ENCODE measurements at places on chromosomes 4 and X.

GRCh38 chr4:1416051-1416947, 10.1 kb upstream of the NKX1-1 start:
- DNase-seq, result peak; percentile 58

DNA sequence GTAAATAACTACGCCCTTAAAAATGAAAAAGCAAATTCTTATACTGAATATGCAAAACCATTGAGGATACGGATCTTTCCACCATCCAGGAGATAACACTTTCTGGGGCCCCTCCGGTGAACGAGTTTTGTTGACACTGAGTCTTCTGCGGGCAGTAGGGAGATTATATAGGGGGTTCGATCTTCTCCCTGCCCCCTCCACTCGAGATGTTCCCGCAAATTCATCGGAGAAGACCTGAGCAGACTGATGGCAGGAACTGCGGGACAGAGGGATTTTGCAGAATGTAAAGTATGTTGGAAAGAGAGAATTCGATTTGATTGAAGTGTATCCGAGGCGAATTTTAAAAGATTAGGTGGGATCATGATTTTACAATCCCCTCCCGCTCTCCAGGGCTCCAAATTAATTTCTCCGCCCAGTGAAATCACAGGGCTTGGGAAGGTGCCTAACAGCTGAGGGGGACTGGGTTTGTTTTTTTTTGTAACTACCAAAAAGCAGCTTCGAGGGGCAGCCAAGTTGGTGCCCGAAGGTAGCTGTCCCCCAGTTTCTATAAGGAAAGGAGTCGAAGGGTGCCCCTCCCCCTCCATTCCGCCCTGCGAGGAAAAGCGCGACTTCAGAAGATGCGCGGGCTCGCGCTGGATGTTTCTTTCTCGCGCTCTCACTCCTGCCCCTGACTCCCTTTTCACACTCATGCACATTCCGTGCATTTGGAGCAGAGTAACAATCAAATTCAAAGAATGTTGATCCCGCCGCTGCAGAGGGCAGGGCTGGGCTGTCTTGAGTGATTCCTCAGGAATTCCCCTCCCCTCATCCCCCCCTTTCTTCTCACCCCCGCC, 1.2 kb downstream of the TMEM255A start:
- DNase-seq, result no peak

DNA sequence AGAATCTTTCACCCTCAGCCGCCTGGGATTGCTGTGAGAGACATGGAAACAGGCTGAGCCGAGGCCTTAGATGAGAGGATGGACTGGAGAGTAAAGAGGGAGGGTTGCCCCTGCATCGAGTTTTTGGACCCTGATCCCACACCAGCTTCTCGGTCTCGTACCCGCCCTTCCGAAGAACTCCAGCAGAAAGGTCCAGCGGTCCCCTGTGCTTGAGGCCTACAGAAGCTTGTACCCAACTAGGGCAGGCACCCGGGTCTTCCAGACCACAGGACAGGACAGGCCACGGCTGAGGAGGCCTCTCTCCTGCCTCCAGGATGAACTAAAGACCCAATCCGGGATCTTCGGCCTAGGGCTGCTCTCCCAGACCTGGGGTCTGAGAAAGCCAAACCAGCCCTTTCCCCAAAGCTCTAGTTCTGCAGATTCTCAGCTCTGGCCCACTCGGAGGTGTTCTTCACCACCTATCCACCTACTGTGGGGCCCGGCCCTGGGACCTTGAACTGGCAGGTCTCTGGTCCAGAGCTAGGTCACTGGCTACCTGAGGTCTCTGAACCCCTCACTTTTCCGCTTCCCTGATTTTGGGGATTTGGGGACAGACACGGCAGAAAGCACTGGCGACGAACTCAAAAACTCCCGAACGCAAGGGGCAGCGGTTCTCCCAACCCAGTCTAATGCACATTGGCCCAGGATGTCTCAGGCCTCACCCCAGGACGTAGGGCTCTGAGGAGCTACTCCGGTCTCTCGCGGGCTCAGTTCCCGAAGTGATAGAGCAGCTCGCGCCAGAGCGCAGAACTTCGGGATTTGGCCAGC, 1.1 kb downstream of the NKX3-2 start:
- DNase-seq, result no peak

DNA sequence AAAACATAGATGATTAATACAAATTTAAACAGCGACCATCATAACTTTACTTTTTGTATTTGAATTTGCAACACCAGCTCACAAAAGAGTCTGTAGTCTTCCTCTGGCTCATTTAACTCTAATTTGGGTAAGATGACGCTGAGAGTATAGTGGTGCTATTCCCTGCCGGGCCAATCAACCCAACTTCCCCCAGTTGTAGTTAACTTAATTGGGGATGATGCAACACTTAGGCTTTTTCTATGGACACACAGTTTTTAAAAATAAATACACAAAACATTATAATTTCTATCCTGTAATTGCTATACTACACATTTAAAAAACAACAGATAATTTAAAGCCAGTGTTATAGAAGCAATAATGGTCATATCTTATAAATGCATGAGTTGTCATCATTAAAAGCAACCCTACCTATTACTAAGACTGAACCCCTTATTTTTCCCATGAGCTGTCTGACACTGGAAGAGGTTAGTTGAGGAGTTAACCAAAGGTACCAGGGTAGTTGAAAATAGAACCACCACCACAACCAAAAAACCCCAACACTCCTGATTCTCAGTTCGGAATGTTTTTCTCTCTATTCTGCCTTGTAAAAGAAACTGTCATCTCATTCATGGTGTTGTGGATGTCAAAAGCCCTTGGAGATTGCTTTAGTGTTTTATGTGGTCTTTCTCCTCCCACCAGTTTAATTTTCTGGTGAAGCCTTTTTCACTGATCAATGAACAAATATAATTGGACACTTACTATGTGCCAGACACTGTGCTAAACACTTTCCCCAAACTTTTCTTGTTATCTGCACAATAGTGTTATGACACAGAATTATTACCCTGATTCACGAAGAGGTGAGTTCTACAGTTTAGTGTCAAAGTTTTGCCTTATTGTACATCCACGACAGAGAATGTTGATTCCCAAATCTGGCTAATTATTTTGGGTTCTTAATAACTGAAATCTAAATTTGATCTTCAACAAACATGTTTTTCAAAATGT, 61.5 kb upstream of the RAPGEF2 start:
- no peak for DNase-seq

DNA sequence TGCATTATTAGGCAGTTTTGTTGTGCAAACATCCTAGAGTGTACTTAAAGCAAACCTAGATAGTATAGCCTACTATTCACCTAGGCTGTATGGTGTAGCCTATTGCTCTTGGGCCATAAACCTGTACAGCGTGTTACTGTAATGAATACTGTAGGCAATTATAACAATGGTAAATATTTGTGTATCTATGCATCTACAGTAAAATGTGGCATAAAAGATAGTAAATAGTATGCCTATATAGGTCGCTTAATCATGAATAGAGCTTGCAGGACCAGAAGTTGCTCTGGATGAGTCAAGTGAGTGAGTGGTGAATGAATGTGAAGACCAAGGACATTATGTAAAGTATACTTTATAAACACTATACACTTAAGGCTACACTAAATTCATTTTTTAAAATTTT, 16.6 kb downstream of the USO1 start:
- no peak for DNase-seq

GRCh38 chrX:119087121-119087520, 14.3 kb downstream of the CT47C1 start:
- DNase-seq, result no peak

DNA sequence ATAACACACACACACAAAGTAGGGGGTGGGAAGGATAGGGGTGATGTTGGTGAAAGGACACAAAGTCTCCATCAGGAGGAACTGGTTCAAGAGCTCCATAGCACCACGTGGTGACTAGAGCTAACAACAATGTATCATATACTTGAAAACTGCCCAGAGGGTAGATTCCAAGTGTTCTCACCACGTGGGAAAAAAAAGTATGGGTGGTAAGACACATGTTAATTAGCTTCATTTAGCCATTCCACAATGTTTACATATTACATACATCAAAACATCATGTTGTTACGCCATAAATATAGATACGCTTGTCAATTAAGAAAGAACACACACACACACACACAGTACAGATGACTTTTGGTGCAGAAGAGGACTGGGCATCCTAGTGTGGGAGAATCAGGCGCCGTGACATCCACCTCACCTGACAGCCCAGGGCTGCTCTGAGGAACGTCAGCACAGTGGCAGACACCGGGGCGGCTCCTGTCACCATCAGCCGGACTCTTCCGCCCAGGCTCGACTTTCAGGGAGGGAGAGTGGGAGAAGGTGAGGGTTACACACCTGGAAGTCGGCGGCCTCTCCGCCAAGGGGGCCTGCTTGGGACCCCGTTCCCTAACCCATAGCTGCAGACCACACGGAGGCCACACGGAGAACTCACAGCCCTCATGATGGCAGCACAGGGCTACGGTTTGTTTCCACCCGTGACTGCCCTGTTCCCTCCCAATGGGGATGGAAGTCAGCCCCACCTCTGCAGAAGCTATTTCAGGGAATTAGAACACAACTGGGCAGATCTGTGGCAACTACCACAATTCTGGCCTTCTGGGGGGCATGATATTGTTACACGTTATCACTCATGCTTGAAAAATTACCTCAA, 31.8 kb upstream of the CENPU start:
- DNase-seq, result no peak

DNA sequence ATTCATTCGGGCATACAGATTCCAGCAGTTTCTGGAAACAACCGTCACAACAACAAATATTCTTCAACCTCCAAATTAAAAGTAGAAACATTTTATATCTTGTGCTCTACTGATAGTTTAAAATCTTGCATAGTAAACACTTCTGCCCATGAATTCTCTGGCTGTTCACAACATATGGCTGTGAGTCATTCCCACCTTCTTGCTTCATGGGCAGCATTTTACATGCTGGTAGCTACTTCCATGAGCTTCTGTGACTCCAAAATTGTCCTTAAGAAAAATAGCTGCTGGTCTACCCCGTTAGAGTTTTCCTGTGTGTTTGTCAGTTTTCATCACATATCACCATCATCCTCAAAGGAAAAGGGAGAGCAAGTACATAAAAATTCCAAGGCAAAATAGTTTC, 22.7 kb downstream of the PNPLA4 start:
- DNase-seq, result no peak

GRCh38 chrX:86154553-86154952, 6.3 kb downstream of the DACH2 start:
- DNase-seq, result no peak

DNA sequence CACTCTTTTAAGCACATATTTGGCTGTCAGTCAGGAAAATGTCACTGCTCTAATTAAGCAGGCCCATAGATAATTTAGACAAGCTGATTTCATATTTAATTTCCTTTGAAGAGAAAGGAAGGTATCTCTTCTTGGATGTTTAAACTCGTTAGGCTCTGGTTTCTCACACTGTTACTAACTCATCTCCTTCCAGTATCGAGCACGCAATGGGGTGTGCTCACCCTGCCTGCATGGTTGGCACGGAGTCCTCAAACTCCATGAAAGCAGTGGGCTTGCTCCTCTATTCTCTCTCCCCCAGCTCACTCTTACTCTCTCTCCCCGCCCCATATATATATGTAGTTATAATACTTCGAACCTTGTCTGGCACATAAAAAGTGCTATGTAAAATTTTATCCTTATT, 76.9 kb downstream of the EGF start:
- no peak for DNase-seq

DNA sequence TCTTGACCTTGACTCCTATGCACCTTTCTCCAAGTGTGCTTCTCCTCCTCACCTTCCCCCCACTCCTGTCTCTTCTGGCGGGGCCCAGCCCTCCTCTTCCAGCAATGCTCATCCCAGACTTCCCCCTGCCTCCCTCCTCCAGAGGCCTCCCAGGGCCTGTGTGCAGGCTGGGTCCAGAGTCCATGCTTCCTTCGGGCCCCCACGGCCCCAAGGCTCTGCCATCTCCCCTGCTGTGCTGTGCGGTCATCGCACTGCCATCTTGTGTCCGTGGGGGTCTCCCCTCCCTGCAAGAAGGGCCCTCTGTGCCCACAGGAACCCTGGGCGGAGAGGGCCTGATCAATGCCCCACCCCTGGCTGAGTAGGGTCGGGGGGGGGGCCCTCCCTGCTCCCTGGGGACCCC, 27.3 kb downstream of the ATP2B3 start:
- no peak for DNase-seq

DNA sequence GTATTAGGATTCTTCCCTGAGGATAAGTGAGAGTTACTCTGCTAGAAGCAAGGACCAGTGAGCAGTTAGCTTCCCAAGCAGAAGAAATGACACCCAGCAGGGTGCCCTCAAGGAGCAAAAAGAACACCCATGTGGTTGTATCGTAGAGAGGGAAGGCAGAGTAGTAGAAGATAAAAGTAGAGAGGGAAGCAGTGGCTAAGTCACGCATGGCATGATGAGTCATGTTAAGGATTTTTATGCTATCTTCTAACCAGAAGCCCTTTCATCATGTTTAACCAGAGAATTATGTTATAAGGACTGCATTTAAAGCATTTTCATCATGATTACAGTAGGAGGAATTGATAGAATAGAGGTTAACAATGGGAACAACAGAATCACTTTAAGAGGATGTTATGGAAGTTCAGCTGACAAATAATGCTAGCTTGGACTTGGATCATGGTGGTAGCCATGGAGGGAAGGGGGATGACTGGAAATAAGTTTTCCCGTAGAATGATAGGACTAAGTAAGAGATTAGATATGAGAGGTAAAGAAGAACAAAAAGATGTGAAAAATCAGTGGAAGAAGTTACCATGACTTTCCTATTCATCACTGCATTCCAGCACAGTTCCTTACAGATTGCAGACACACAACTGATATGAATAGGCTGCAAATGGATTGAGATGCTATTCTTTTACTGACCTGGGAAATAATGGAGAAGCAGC, 383.5 kb upstream of the INTU start:
- DNase-seq, result no peak

- no peak for DNase-seq
Observed at GRCh38 chr4:48777739-48778138, 2.3 kb downstream of the FRYL start.

DNA sequence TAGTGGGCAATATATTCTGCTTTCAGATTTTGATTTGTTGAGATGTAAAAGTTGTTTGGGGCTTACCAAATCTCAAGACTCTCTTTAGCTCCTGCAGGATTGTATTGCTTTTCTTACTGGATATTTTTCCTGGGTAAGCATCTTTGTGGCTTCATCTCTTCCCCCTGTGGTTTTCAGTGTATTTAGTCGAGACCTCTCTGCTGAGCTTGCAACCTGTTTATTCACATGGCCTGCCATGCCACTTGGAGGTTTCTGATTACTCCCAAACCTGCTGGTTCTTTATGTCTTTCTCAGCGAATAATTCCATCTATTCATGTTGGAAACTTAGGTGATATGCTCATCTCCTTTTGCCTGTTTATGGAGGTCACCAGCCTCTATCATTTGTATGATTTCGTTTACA, 10.9 kb downstream of the CCNG2 start:
- DNase-seq, result no peak

DNA sequence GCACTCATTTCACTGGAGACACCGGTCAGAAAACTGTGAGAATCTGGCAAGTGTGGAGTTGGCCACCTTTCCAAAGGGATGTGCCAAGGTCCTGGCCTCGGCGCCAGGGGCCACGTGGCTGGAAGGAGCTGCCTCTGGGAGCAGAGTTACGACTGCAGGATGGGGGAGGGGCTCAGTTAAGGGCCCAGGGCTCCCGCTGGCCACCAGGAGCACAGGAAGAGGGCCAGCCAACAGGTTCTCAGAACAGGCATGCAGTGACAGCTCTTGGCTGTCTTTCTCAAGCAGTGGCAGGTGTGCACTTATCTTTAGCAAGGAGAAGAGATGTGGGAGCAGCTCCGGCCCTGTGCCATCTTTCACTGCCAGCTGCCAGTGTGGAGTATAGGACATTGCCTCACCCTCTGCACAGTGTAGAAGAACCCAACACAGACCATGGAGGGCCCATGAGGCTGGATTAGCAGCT, 115.9 kb upstream of the RBPJ start:
- DNase-seq, result peak; percentile 97

GRCh38 chr4:155509555-155509954, 132.8 kb upstream of the MAP9 start:
- DNase-seq, result no peak

GRCh38 chr4:16187455-16187854, 38.8 kb downstream of the TAPT1 start:
- DNase-seq, result no peak

All from pancreas (tissue), 10 donors.